ENCODE measurements at places on chromosomes 2 and 18. TPM values are rescaled to one million over a fixed set of nuclear protein-coding genes. Genes with fewer than 3 reads are reported as not detected.

GRCh38 chr2:133841900-133842299 is 273.6 kb upstream of the NCKAP5 start:
- no peak for DNase-seq

DNA sequence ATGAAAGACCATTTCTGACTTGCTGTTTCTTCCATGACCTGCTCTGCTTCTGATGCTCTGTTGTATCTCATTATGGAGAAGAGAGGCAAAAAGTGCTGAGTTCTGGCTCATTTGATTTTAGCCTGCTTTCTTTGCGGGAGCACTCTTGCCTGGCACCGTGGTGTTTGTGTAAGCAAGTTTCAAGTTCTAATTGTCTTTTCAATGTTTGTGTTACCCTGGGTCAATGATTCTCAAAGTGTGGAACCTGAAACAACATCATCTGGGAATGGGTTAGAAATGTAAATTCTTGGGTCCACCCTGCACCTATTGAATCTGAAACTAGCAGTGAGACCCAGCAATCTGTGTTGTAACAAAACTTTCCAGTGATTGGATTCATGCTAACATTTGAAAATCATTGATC is 85.5 kb upstream of the STON1 start:
- DNase-seq = no peak

DNA sequence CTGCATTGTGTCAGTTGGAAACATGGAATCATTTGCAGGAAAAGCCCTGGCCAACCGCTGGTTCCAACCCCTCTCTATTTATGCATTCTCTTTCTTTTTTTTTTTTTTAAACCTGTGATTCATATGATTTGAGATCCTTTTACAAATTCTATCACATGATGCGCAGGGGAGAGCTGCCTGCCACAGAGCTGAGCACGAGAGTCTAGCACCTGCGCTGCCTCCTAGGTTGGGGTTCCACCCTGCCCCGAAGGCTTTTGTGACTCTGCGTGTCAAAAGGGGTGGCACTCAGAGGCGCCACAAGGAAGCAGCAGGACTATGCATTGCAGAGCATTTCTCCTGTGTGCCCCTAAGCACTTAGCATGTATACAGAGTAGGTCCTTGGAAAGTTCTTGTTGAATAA is 17.3 kb upstream of the ESPNL start:
- DNase-seq = no peak

GRCh38 chr18:2213905-2214304 is 357.4 kb downstream of the METTL4 start:
- DNase-seq = no peak

- DNase-seq = peak; percentile 2
Measured at GRCh38 chr2:145752091-145752806, 1232.3 kb upstream of the ZEB2 start.

DNA sequence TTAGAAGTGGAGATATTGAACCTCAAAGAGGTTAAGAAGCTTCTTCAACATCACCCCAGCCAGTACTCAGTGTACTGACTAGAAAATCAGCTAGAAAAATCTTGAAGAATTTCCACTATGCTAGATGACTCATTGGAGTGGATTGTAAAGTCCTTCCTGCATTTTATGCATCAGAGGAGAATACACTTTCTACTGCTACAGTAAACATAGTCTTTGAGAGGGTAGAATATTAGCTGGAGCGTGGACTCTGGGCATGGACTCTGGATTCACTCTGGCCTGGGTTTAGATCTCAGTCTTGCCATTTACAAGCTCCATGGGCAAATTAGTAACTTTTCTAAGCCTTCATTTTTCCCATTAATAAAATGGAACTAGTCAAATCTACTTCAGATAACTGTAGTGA is 215.9 kb downstream of the IRS1 start:
- DNase-seq = no peak

CCDC138 gene
- total RNA-seq = 13.6 TPM

- no peak for DNase-seq
Measured at GRCh38 chr2:234802071-234802844, 149.6 kb upstream of the SH3BP4 start.

MYCN gene
- total RNA-seq = 48.4 TPM

GRCh38 chr2:31328026-31328425 is 86.5 kb downstream of the XDH start:
- DNase-seq = no peak

- no peak for DNase-seq
Measured at GRCh38 chr18:49342690-49343089, 117.8 kb downstream of the DYM start.

GRCh38 chr2:27080140-27080469 is 1.7 kb downstream of the EMILIN1 start:
- DNase-seq = no peak

DNA sequence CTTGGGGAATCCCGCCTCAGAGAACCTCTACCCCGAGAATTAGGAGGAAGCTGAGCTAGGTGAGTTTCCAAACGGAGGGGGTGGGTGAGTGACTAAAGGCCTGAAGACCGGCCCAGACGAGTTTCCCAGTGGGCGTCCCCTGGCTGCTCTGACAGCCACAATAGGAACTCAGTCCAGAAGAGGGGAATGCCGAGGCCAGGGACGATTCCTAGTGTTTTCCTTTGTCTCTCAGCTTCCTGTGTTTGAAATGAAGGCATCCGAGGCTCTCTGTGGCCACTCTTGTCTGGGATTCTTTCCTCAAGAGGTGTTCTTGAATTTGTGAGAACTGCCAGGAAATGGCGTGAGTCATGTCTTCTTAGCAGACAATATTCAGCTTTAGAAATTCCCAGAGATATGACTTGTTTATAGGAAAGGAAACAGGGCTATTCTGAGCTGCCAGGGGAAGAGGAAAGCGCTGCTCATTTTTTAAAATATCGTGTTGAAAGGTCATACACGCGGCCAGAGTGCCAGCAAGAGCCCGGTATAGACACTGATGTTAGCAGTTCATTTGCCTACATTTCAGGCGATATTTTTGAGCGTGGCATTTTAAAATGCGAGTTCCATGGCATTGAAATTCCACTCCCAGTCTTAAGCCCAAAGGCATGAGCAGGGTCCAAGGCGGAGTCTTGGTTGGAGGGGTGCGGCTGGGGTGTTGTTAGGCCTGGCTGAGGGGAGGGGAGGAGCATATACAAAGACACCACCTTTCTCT is 169.1 kb upstream of the KLF7 start:
- DNase-seq = peak; percentile 70

- DNase-seq = no peak
Measured at GRCh38 chr2:207724113-207724512, 12.7 kb downstream of the CCNYL1 start.

GRCh38 chr2:233996461-233996860 is 54.0 kb upstream of the SPP2 start:
- DNase-seq = no peak

- DNase-seq = no peak
Measured at GRCh38 chr2:177313162-177313781, 48.7 kb upstream of the NFE2L2 start.

DNA sequence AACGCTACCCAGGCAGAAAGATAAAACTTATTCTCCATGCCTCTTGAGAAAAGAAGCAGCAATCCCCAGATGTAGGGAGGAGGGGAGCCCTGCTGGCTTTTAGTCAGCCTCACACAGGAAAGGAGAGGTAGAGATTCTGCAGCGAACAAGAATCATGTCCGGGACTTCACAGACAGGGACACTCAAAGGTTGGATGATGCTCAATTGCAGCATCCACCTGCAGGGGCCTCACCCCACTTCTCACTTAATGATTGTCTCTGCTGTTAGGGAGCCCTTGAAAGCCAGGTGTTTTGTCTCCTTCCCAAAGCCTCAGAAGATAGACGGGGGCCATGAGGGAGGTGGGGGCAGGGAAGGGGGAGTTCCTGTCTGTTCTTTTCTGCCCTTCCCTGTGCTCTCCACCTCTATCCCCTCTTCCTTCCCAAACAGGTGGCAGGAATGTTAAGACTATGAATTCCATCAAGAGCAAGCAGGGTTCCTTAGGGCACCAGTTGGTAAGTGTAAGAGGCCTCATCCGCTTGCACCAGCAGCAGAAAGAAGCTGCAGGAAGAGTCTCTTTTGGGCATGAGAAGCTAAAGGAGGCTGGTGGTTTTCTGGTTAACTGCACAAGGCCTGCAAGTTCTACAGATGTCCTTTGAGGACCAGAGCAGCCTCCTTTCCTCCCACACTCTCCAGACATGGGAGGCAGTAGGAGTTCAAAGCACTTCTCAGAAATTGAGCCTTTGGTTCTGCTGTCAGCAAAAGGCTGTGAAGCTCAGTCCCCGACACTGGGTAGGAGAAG is 154.7 kb upstream of the TNP1 start:
- no peak for DNase-seq

PKP4 gene
- 65.8 TPM for total RNA-seq

FEV gene
- total RNA-seq = not detected

DNA sequence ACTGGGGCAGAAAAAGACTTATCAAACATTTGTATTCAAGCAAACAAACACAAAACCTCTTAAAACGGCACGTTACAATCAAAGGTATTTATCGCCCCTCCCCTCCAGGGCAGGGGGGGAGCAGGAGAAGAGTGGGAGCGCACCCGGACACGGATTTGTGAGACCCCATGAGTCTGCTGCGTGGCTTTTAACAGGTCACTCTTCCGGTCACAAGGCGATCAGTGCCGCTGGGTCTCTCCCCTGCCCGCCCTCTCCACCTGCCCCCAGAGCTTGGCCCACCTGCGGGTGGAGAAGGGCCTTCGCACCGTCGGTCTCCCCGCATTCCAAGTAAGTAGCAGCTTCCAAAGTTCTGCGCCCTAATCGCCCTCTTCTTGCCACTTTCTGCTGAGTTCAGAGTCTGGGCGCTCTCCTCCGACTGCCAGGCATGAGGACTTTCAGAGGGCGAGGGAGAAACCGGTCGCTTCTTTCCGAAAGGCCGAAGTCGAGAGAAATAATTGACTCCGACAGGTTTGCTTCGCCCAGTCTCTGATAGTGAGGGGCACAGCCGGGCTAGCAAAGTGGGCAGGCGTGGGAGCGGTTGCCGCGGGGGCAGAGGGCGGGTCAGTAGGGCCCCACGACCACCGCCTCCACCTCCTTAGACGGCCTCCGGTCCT is 800 bp downstream of the RPRM start:
- DNase-seq = peak; percentile 67

POTEJ gene
- not detected for total RNA-seq

COL6A3 gene
- 7.0 TPM for total RNA-seq

NYAP2 gene
- total RNA-seq = not detected

GRCh38 chr2:96324721-96325040 is 436 bp upstream of the ITPRIPL1 start:
- no peak for DNase-seq

- no peak for DNase-seq
Measured at GRCh38 chr18:60130284-60130683, 230.5 kb downstream of the PMAIP1 start.

DNA sequence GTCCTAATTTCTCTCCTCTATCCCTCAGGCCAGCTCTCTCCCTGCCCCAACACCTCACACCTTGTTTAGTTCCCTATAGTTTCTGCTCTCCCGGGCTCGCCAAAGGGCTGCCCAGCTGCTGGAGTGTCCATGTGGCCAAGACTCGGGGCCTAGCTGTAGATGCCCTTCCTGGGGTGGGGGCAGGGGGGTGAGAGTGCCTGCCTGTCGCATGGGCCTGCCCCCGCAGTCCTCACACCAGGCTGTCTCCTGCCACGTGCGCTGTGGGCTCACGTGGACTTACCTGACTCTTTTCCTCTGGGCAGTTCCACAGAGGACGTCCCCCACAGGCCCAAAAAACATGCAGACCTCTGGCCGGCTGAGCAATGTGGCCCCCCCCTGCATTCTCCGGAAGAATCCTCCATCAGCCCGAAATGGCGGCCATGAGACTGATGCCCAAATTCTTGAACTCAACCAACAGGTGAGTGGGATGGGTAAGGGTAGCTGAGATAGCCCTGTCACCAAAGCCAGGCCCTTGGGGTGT is 7.4 kb upstream of the TMEM214 start:
- DNase-seq = no peak

MITD1 gene
- 39.5 TPM for total RNA-seq

- no peak for DNase-seq
Measured at GRCh38 chr2:148812306-148812705, 62.7 kb upstream of the KIF5C start.

LDLRAD4 gene
- total RNA-seq = 23.9 TPM

DNA sequence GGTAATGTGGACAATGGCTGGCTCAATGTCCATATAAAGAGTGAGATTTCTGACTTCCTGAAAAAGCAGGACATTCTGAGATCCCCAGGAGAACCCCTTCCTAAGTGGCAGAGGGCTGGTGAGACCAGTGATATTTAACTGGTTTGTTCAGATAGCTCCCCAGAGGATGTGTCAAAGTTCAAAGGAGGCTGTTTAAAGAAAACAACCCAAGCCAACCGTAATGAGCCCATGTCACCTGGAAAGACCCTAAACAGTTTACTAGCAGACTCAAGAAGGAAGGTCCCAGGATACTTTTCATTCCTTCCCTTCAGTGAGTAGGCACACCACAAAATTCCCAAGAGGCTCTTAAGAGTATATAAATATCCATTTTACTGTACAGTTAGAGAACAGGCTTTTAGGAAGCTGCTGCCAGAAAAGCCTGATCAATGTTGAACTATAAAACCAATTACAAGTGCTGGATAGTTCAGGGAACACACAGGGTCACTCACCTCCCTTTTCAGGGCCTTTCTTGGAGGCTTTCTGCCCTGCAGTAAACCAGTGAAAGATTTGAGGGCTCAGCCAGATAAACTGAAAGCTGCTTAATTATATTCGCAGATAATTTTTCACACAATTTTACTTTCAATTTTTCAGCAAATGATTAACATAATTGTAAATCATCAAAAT is 293.5 kb downstream of the ASXL3 start:
- DNase-seq = no peak

GRCh38 chr18:79987566-79987965 is 797 bp downstream of the TXNL4A start:
- DNase-seq = no peak

DNA sequence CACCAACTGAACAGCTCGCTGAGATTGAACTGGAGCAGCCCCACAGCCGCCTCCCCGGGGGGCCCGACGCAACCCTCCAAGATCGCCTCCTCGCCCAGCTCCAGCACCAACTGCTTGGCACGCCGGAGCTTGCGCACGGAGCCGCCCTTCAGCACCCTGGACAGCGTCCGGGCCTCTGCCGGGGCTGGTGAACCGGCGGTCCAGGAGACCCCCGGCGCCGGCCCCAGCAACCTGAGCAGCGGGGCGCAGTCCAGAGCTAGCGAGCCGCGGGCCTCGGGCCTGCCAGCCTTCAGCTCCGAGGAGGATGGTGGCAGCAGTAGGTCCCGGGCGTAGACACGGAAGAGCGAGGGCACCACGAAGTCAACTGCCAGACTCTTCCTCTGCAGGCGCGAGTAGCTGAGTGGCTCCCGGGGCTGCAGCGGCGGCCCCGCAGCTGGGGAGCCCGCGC is 1.2 kb downstream of the ALK start:
- DNase-seq = peak; percentile 90

- DNase-seq = no peak
Measured at GRCh38 chr2:100142393-100142792, at the start of gene AFF3. TSS of gene AFF3 (minus strand) at chr2:100142590. CDS start at chr2:100104454, 38,136 bp downstream.

DNA sequence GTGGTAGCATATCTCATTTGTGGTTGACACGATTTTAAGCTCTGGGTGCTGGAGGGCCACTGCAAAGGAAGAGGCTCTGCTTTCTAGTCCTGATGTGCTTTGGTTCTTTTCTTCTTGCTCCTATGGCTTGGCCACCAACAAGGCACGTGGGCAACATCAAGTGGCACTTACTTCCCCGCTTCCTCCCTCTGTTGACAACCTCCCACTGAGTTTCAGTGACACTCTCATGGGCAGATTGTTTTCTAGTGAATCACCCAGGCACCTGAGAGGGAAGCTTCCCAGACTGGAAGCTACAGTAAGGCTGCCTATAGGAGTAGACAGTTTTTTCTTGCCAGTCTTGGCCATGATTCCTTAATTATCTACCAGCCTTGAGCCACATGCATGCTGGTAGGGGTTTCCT is 89.0 kb downstream of the NBAS start:
- DNase-seq = no peak

- no peak for DNase-seq
Measured at GRCh38 chr2:31372097-31372496, 42.4 kb downstream of the XDH start.

GRCh38 chr2:85695691-85696668 is 1.8 kb downstream of the GNLY start:
- no peak for DNase-seq

STARD6 gene
- total RNA-seq = not detected
